ENCODE measurements at places on chromosomes 7 and 10.

- no peak for DNase-seq
These were observed 88.8 kb downstream of the FOXL3 start for GRCh38 chr7:378551-379455.

GRCh38 chr7:33155811-33156210 is 26.4 kb downstream of the BBS9 start:
- no peak for DNase-seq

DNA sequence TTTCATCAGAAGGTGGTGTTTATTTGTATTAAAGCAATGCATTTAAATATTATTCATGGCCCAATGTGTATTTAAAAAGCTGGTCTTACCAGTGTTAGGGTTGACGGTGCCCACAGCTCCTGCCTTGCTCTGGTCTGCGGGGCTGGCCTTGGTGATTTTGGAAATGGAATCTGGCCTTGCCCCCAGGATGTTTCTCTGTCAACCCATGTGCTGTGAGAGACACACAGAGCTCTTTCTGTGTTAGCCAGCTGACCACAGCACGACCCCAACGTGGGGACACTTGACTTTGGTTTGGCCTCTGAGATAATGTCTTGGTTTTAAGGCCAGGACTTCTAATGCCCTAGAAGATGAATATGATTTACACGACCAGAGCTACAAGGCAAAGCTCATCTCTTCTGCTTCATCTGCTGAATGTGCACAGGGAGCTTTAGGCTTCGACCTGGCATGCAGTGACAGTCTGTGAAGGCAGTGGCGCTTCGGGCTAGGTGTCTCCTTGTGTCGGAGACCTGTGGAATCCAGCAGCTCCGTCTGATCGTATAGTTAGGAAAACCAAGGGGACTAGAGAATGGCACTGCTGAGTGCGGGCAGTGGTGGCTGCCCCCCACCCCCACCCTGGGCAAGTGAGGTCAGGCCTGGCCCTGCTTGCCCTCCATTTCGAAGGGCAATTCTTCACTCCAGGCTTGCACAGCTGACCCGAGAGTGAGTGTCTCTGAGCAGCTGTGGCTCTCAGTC is 246.1 kb downstream of the EBF3 start:
- DNase-seq: no peak

DNA sequence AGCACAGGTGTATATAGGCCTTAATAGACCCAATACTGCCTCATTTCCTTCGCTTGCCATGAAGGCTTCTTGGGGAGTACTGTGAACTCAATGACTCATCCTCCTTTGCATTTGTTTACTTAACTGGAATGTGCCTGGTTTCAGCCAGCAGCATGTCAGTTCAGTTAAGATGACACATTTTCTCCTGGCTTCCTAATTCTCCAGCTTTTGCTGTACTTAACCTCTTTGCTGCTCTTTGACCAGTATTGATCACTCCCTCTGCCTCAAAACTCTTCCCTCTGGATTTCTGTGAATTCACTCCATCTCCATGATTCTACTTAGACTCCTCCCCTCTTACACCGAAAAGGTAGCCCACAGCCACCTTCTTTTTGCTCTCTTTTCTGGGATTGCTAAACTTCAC is 135.7 kb downstream of the MAGI2 start:
- no peak for DNase-seq

DNA sequence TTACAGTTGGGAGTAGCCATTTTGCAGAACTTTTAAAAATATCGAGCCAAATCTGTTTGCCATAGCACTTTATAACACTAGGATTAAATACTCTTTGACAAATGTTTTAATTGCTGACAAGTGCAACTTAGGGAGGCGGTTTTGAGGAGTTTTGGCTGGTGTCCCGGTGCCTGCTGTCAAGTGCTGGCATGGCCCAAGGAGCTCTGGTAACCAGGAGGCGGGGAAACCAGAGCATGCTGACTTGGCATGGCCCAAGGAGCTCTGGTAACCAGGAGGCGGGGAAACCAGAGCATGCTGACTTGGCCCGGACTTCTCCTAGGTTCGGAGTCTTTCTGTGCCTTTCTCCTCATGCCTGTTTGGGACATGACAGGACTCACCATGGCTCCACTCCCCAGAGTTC is 30.8 kb upstream of the ZNF32 start:
- no peak for DNase-seq

GRCh38 chr10:28738200-28738599 is 60.9 kb downstream of the BAMBI start:
- no peak for DNase-seq

- DNase-seq: no peak
These were observed 5.2 kb upstream of the TTYH3 start for GRCh38 chr7:2626498-2627117.

DNA sequence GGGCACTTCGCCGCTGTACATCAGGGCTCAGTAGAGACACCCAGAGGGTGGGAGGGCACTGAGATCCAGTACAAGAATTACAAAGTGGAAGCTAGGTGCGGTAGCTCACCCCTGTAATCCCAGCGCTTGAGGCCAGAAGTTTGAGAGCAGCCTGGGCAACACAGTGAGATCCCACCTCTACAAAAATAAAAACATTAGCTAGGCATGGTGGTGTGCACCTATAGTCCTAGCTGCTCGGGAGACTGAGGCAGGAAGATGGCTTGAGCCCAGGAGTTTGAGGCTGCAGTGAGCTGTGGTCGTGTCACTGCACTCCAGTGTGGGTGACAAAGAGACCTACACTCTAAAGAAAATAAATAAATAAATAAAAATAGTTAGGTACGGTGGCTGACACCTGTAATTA is 64.0 kb downstream of the CLEC2L start:
- DNase-seq: no peak

DNA sequence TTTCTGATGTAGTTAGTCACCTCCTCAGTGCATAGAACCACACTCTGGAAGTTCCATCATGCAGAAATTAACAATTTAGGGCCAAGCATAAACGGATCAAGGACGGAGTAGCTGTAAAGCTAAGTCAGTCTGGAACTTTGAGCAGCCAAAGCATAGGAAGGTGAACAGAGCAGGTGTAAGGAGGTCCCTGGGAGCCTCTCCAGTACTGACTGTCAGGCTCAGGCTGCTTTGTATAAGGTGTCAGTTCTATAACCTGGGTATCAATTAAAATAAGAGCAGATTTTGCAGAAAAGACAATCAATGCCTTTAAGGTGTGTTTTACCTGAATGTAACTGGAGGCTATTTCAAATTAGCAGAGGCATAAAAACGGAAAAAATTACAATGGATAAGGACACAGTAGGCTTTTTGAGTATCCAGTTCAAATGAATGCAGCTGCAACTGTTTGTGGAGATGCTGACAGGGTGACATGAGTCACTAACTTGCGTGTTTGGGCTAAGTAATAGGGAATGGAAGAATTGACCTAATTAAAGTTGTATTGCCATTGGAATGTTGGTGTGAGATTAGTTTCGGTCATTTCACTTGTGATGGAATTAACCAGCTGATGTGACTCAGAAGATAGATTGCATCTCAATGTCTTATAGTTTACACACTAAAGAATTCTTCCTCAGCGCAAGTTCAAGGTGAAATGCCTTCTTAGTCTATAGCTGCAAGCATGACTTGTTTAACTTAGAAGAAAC is 417.9 kb upstream of the CNTNAP2 start:
- DNase-seq: no peak

DNA sequence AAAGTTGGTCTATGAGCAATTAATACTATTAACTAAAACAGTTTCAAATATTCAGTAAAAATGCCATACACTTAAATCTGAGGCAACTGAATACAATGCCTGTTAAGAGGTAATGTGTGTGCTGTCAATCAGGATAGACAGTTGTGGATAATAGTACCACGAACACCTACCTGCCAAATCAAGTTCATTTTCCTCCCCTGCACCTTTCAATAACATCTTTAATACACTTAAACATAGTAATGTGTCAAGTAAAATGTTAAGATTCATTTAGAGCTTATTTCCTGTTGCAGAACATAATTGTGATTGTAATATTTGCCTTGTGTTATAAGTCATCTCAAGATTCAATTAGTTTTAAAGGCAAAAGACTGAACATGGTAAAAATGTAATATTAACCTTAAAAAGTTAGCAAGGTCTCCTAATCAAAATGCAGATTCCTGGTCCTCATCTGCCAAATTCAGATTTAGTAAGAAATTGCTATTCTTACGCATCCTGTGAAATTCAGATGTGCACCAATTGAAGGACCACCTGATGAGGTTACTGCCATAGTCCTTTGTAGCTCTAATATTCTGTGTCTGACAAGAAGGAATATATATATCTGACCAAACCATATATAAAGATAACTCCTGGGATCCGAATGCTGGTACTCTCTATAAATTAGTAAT is 37.1 kb downstream of the COL1A2 start:
- DNase-seq: no peak

- no peak for DNase-seq
These were observed 121.5 kb upstream of the EGR2 start for GRCh38 chr10:62937674-62938073.

DNA sequence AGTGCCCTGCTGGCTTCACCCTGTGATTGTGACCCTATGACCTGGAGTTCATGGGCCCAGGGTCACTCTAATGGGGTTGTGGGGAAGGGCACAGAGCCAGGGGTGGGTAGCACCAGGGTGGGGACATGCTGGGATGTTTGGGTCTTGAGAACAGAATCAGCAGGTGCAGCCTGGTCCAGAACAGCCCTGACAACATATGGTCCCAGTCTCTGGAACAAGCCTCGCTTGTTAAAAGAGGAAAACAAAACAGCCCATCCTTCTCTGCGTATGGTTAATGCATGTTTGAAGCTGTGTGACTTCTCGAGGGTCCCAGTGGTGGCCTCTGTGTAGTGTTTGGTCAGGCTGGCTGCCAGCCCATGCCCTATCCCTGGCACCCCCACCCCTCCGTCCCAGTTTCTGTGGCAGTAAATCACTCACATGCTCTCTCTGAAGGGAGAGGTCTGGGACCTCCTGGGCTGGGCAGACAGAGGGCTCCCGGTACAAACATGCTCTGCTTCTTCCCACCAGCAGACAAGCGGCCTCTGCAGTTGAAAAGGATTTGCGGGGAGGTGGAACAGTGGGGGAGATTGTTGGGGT is 79.4 kb downstream of the FAM241B start:
- DNase-seq: no peak

GRCh38 chr10:29496341-29497162 is 138.2 kb downstream of the SVIL start:
- peak; percentile 41 for DNase-seq

- DNase-seq: no peak
These were observed 17.5 kb downstream of the CFAP69 start for GRCh38 chr7:90262438-90262837.

- DNase-seq: no peak
These were observed 4.4 kb downstream of the LDB1 start for GRCh38 chr10:102115775-102116174.

DNA sequence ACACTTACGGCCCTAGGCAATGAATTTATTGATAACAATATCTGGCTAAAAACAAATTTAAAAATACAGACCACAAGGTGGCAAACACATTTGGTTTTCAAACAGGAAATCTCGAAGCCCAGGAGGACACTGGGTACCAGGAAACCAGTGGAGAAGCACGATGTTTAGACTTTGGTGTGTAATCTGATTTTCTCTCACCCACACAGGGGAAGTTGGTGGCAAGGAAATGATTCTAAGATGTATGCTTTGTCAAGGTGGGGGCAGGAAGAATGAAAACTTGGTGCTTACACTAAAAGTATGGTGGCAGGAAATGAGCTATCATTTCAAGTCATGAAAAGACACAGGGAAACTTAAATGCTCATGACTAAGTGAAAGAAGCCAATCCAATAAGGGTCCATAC is 113.2 kb upstream of the ANKRD1 start:
- DNase-seq: peak; percentile 51

DNA sequence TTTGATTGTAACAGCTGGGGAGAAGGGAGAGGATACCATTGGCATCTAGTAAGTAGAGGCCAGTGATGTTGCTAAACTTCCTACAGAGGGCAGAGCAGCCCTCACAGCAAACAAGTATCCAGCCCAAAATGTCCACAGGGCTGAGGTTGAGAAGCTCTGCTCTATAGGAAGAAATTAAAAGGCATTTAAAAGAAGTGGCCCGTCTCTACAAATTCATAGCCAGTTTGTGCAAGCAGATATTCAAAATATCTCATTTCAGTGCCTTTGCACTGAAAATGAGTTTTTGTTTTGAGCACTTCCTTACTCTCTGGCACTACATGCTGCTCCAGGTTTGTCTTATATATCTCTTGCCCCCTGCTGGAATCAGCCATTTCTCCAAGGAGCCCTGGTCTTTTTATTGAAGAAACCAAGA is 330.0 kb downstream of the BBS9 start:
- peak; percentile 4 for DNase-seq

DNA sequence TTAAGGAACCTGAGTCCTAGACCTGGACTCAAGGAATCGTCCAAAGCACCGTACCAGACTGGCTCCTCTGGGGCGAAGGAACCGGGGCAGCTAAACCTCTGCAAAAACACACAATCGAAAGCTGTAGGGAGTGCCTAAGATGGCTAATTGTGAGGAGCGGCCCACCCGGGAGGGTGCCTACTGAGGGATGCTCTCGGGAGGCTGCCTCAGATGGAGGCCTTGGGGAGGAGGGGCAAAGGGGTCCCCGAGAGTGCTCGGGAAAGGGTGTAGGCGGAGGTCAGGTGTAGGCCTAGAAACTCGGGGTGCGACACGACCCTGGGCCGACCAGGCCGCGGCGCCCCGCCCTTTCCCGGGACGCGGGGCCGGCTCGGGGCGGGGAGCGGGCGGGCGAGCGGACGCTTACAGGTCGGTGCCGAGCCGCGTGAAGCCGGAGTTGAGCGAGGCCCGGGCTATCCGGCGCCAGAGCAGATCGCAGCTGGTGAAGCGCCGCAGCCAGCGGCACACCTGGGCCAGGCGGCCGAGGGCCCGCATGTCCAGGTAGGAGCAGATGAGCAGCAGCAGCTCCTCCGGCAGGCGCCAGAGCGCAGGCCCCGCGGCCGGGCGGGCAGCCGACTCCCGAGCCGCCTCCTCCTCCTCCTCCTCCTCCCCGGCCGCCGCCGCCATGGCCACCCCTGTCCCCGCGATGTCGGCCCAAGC is 844 bp downstream of the FBXW4 start:
- peak; percentile 84 for DNase-seq

DNA sequence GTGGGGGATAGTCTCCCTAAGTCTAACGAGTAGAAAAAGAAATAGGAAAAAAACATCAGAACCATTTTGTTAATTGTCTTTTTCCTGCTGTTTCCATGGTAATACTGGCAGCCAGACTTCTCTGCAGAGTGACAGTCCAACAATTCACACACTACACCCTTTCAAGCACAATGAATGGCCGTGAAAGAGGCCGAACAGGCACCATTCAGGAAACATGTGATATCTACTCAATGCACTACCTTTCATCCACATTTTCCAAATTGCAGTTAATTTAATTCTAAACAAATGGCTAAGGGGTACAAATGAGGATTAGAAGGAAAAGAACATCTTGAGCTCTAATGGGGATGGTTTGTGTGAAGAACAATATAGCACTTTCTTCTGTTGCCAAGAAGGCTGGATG is 358.5 kb upstream of the ANKRD30A start:
- DNase-seq: no peak

All from T-helper 2 cell (primary cell).